ENCODE measurements at places on chromosomes 6 and 20.

DNA sequence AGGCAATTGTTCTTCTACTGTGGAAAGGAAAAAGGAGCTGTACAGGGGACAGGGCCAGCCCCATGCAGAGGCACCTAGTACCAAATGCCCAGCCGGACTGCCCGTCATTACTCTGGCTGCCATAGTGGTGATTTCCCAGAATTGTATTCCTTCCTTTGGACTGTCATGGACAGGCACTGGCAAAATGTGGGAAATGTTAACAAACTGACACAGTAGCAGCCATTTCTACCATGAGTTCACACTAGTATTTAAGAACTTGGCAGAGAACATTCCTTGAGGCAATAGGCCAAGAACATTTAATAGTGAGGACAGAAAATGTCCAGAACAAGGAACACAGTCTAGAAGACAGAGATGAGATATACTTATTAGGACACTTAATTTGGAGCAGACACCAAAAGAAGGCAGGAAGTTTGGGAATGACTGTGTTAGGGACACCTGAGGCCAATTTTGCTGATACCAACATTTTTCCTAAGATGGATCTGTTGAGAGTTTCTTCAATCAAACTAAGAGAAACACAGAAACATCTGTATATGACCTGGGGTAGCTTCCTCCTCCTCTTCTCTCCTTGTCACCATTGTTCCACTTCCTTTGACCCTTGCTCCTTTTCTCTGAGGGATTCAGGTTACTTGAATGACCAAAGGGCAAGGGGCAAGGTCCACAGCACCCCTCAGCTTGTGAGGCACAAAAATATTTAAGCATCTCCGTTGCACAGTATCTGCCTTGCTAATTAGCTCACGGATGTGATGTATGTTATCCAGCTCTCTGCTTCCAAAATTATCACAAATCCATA, 14.9 kb downstream of the ADTRP start:
- no peak for DNase-seq

DNA sequence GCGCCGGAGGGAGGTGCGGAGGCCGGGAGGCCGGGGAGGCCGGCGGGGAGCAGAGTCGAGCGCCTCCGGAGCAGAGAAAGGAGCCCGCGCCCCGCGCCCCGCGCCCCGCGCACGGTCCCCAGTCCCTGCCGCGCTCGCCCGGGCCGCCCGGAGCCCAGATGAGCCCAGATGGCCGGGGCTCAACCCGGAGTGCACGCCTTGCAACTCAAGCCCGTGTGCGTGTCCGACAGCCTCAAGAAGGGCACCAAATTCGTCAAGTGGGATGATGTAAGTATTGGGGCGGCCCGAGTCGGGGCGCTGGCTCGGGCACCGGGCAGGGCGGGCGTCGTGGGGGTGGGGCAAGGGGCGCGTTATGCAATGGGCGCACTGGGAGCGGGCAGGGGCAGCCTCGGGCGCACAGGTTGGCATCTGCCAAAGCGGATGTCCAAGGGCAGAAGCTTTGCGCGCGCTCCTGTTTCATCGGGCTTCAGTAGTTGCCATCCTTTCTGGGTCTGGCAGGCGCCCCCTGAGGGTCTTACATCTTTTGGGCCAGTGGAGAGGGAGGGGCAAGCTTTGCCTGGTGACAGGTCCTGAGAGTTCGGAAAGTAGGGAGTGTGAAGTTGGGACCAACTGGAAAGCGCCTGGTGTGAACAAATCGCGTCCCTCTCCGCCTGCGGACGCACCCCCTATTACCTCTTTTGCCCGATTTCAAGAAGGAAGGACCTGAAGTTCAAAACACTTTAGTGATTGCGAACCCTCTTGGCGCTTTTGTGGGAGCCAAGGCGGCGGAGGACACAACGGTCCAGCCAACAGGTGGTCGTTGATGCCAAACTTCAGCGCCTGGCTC, 631 bp downstream of the PLCB1 start:
- DNase-seq = no peak

GRCh38 chr6:150313781-150314180, 55.0 kb upstream of the IYD start:
- DNase-seq = no peak

GRCh38 chr6:112956696-112957535, 609.8 kb downstream of the RFPL4B start:
- no peak for DNase-seq

- DNase-seq = no peak
These were observed 205.2 kb upstream of the CEP162 start for GRCh38 chr6:84432619-84433018.

- no peak for DNase-seq
These were observed 158.5 kb upstream of the ADGRB3 start for GRCh38 chr6:68476611-68477010.

- no peak for DNase-seq
These were observed 25.4 kb downstream of the ZKSCAN8 start for GRCh38 chr6:28167068-28167467.

GRCh38 chr6:17845598-17845997, 138.9 kb upstream of the NUP153 start:
- no peak for DNase-seq

- no peak for DNase-seq
These were observed 68.1 kb upstream of the MAFB start for GRCh38 chr20:40757087-40757486.

DNA sequence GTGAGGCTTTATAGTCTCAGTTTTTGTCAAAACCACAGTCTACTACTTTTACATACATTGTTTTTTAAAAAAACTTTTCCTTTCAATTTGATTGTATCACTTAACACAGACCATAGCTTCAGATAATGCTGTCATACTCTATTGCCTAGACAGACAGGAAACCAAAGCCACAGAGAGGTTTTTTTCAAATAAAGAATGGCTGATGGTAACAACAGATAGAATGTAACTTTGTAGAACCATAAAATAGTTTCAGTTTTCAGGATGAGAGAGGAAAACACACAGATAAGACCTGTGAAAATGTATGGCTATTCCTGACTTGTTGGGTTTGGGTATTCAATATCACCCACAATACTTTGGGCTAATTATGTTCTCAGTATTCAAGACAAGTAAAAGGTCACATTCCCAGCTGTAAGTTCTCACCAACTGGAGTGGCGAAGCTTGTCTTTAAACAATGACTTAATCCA, 94.0 kb downstream of the ADGRG6 start:
- no peak for DNase-seq

- no peak for DNase-seq
These were observed 646 bp downstream of the HMGA1 start for GRCh38 chr6:34237316-34237721.

GRCh38 chr6:43790031-43790430, 20.0 kb downstream of the VEGFA start:
- DNase-seq = no peak

GRCh38 chr20:32191873-32192272, 15.7 kb downstream of the PLAGL2 start:
- DNase-seq = no peak

DNA sequence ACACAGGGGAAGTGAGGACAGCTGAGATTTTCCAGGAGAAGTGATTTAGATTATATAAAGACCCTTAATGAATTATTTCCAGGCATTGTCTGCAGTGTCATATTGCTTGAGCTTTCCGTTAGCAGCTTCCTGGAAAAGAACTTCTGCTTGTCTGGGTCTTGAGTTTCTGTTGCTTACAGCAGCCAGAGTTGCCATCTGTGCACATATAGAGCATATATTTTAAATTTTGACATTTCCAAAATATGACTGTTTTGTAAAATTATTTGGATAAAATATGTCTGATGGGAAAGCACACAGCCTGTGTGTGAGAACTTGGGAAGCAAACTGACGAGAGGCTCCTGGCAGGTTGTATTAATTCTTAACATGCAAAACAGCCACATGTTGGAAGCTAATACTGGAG, 21.0 kb upstream of the NKX2-2 start:
- no peak for DNase-seq

- DNase-seq = no peak
These were observed 73.6 kb downstream of the SCAF8 start for GRCh38 chr6:154806804-154807203.

GRCh38 chr6:43753570-43754183, 16.3 kb upstream of the VEGFA start:
- no peak for DNase-seq

DNA sequence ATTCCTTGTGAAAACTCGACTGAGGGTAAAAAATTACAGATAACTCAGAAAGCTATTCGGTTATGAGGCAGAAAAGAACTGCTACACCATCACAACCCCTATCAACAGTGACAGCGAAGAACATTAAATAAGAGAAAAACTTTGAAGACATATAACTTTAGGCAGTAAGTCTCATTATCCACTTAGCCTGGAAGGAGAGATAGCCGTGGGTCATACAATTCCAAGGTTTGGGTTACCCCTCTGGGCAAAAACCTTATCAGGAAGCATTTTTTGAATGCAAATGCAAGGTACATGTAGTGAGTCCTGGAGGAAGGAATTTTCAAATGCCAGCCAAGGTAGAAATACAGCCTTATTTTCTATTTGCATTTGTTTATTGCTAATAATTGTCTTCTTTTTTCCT, 129.8 kb downstream of the FLRT3 start:
- no peak for DNase-seq

- no peak for DNase-seq
These were observed at the start of gene MOXD1 for GRCh38 chr6:132400883-132401617. Gene MOXD1, minus strand, starts transcription at chr6:132401475. Its CDS starts 49 bp downstream, at chr6:132401426.

DNA sequence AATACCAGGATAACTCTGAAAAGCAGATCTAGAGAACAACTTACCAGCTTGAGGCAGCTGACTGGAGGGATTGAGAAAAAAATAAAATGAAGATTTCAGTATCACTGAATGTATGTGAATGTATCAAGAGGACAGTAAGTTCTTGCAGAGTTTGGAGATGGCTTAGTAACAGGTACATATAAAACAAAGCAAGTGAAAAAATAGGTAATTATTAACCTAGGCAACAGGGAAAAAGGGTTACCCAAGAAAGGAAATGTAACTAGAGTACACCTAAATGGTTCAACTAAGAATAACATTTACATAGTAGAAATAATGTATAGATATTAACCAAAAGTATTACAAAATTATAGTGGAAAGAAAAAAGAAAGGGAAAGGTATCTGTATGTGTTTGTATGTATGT, 67.3 kb downstream of the NRSN1 start:
- no peak for DNase-seq

- no peak for DNase-seq
These were observed 6.5 kb upstream of the ABHD12 start for GRCh38 chr20:25397096-25397495.

GRCh38 chr6:52746213-52746612, 17.1 kb downstream of the GSTA2 start:
- no peak for DNase-seq

GRCh38 chr6:138101946-138102731, 5.1 kb downstream of the PERP start:
- no peak for DNase-seq

- no peak for DNase-seq
These were observed 28.5 kb upstream of the IFNGR1 start for GRCh38 chr6:137247724-137248123.

- no peak for DNase-seq
These were observed 455.9 kb upstream of the JARID2 start for GRCh38 chr6:14789996-14790395.

DNA sequence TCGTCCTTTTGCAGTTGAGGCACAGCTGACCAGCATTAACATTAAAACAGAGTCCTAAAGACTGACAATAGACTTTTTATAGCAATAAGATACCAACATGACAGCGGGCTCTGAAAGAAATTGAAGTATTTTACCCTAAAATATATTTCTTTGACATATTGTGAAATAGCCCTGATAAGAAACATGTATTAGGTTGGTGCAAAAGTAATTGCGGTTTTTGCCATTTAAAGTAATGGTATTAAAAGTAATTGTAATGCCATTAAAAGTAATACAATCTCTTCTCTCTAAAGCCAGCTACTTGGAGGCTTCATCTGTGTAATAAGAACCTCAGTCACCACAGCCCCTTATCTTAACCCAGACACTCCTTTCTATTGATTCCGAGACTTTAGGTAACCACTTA, 394.6 kb downstream of the PREX1 start:
- no peak for DNase-seq

DNA sequence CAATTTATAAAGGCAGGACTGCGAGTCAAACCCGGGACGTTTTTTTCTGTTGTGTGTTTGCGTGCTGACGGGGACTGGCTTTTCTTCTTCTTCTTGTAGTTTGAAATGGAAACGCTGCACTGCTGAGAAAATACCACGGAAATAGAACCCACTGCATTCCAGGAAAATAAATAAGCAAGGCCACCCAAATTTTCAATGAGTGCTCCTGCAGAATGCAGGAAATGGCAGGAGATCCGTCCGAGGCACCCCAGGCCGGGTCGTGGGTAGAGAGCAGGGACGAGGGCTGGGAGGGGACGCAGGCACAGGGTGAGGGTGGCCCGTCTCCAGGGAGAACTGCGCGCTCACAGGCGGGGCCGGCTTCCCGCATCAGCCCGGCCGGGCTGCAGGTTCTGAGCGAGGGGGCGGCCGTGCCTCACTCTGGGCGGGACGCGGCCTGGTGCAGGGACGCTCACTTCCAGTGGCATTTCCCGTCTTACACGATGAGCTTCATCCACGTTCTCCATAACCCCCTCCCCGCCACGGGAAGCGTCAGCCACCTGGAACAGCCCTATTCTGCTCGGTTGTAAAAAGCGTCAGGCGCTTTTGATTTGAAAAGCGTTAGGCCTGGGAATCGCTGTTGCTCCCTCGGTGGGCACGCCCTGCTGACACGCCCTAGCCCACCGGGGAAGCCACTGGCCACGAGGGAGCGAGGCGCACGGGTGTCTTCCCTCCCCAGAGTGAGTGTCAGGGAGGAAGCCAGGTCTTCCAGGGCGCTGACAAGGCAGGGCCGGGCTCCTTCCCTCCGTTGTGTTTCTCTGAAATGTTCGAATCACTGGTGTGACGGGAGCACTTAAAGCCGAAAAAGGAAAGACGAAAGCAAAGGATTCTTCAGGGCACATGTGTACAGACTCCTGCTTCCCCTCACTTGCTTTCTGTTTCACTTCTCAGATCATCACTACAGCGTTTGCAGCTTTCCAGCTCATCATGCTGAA, 17.9 kb upstream of the EXOC2 start:
- peak; percentile 17 for DNase-seq

DNA sequence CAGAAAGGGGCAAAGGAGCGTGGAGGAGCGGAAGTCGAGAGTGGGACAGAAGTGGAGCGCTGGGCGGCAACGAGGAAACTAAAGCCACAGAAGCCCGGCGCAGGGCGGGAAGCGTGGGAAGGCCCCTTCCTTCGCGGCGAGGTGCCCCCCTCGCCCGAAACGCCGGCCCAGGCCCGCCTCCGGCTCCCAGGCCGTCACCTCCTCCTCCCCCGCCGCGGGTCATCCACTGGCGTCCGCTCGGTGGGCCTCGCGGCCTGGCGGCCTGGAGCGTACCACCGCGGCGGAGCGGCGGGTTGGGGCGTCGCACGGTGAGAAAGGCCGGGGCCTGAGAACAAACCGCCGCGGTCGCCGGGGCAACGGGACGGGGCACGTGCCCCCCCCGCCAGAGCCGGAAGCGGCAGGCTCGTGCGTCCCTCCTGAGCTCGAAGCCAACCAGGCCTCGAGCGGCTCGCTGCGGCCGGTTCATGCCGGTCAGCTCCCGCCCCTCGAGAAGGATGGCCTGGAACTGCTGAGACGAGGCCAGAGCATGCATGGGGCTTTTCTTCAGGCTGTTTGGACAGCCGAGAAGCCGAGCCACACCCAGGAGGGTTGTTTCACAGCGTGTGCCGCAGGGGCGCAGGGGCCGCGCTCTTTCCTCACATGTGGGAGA, at the start of gene TCP11:
TSS of gene TCP11 (minus strand) at position 333 of the 649 bp plus-strand sequence. CDS start 469 bp downstream, outside the sequence.
- no peak for DNase-seq

All from stimulated activated CD8-positive, alpha-beta memory T cell treated with anti-CD3 and anti-CD28 coated beads, Interleukin-7, amount 100 ng/mL, for 48 hours (primary cell).